GM10248 (cell line): ENCODE measurements at places on chromosomes 13 and 19.

- no peak for DNase-seq
These were observed 14.0 kb downstream of the AKAP8L start for GRCh38 chr19:15404780-15405211.

GRCh38 chr19:29098863-29099481 lies 114.0 kb downstream of the UQCRFS1 start:
- DNase-seq, result no peak

GRCh38 chr13:34246511-34246910 lies 428.6 kb downstream of the RFC3 start:
- DNase-seq, result no peak

DNA sequence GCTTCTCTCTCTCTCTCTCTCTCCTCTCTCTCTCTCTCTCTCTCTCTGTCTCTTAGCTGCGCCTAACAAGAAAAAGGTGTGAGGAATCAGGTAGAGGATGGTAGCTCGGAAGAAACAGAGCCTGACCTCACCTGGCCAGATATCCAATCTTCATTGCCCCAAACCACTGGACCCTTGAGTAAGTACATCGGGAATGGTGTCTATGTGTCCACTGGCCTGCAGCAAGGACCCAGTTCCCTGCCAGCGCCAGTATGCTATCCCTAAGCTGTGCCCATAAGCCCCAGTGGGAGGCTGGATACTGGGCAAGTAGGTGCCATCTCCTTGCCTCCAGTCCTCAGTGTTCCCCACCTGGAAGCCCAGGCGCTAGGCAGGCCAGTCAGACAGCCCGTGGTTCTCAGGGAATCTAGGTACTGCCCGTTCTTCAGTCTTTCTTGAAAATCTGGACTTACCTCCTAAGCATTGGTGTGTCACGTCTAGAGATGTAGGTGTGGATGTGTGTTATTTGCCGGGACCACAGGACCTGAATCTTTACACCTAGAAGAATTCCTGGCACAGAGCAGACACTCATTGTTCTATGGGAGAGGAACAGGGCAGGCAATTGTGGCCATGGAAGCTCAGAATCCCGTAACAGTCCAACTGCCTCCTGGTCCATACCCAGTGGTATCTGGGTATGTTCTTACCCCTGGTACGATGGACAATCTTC lies 7.3 kb downstream of the URAD start:
- no peak for DNase-seq

DNA sequence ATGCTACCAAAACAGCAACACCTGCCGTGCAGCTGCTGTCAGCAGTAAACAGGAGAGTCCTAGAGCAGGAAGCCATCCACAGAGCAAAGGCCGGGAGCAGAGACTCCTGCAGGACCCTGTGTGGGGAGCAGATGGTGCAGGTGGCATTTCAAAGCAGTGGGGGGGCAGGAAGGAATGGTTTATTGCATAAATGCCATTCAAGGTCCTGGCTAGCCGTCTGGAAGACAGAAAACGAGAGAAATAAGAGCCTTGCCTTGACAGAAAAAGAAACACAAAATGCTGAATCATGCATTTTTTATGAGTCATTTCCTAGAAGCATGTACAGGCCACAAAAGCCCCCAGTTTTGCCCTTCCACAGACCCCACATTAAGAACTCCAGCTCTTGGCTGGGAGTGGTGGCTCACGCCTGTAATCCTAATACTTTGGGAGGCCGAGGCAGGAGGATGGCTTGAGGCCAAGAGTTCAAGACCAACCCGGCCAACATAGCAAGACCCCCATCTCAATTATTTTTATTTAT lies 5.4 kb downstream of the RSPH6A start:
- DNase-seq, result no peak
